ENCODE measurements at places on chromosomes 1 and 21.
A peak's percentile ranks its signal among the peaks of the same experiment; 100 is the strongest.

- no peak for DNase-seq
Observed at GRCh38 chr21:42547001-42547905, 33.6 kb downstream of the SLC37A1 start.

- DNase-seq, result no peak
Observed at GRCh38 chr1:201466492-201466891, 2.5 kb downstream of the PHLDA3 start.

DNA sequence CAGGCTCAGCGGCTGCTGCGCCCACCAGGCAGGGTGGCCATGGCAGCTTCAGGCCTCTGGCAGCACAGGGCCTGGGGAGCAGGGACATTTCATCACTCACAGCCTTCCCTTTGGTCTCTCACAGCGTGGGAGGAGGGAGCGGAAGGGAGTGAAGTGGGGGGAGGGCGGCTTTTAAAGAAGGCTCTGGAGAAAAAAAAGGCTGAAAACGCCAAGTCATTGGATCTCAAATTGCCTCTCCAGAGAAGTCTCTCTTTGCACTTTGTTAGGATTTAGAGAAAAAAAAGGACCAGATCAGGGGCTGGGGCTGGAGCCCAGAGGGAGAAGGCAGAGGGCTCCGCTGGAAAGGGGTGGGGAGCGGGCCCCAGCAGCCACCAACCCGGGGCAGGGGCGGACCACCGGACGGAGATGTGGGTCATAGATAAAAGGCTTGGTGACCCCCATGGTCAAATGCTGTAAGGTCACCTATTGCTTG is 209.9 kb downstream of the GRIK3 start:
- no peak for DNase-seq

DNA sequence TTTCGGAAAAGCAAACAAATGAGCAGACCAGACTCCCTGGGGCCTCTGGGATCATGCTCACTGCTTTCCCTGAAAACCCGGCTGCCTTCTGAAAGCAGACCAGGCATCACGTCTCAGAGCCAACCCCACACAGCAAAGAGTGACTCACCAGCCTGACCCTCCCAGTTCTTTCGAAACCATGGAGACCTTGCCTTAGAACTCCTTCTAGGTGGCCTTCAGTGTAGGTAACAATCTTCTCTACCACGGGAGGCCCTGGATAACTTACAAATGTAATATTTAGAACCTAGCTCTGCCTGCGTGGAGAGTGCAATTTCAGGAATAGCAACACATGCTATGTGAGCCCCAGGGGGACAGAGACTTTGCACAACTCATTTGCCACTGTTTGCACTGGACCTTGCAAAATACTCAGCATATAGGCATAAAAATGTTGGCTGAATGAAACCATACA is 105.2 kb downstream of the SUSD4 start:
- DNase-seq, result no peak

GRCh38 chr1:203169770-203170520 is 5.7 kb downstream of the MYBPH start:
- no peak for DNase-seq

DNA sequence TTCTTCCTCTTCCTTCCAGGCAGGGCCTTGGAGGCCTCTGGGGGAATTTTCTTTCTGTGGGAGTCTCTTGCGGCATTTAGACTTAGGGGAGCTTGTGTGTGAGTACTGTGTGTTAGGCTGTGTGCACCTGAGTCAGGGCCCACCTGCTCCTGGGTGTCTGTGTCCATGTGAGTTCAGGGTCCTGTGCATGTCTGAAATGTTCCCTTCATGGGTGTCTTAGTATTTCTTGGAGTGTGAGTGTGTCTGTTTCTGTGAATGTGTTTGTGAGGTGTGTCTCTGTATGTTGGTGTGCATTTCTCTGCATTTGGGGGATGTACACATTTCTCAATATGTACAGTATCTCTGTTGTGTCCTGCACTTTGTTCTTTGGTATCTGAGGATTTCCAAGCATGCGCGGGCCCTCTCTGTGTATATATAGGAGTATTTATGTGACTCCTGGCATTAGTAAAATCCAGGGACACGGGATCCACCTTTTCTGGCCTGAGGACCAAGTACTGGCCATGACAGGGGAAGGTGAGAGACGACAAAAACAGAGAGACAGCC is 2.4 kb downstream of the TFAP2E start:
- no peak for DNase-seq

DNA sequence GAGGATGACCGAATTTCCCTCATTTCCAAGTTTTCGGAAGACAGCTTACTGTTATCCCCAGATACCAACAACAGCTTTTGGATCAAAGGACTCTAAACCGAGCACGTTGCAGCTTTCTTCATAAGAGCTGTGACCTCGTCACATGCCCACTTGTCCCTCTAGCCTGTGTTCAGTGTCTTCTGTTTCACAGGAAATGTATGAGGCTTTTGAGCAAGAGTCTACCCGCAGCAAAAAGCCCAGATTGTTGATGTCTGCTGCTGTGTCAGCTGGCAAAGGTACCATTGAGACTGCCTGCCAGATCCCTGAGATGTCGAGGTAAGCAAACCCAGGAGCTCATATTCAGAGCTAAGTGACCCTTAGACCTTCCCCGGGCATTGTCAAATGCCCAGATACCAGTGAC is 24.1 kb downstream of the CHI3L2 start:
- no peak for DNase-seq

DNA sequence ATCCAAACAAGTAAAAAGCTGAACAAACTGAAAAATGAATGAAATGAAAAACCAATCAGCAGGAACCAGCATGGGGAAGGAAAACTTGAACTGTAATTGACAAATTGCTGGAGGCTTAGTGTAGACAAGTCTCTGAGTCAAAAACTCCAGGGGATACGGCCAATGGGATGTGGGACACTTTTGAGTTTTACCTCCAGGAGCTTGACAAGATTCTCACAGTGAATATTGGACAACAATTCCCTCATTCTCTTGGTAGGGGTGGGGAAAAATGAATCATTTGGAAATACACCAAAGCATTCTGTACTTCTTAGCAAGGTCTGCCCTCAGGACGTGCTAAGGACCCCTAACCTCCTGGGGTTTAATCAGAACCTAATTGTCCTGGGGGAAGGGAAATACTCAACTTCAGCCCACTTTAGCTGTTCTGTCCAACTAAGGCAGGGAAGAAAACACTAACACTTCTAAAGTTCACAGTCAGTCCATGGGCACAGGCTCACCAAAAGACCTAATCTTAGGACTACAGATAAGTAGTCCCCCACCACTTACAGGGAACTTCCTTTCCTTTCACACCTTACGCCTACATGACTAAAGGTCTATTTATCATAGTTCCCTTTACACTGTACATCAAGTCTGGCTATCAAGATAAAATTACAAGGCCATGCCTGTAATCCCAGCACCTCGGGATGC is 60.7 kb upstream of the CDC42BPA start:
- DNase-seq, result no peak

DNA sequence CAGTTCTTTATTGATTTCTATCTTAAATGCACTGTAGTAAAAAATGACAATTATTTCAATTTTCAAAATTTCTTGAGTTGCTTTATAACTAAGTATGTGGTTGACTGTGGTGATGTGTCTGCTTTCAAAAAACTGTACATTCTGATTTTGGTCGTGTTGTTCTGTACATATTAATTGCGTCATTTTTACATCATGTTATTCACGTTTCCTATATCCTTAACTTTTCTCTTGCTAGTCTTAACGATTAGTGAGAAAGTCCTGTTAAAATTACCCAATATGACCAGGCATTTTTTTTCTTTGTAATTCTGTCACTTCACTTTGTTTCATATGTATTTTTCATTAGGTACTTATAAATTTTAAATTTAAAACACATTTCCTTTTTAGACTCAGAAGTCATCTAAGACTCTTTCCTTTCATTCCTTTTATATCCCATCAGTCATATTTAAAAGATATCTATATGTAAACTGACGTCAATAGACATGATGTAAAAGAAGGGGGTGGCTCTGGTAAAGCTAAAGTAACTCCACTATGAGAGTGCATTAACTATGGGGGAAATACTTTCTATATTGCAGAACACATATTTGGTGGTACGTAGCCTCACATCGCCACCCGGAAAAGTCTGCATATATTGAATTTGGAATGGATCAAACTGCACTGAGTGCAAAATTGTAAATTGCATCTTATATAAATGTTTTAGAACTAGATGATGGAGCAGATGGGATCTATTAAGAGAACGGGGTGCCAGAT is 1.1 kb upstream of the COA6 start:
- DNase-seq, result no peak

DNA sequence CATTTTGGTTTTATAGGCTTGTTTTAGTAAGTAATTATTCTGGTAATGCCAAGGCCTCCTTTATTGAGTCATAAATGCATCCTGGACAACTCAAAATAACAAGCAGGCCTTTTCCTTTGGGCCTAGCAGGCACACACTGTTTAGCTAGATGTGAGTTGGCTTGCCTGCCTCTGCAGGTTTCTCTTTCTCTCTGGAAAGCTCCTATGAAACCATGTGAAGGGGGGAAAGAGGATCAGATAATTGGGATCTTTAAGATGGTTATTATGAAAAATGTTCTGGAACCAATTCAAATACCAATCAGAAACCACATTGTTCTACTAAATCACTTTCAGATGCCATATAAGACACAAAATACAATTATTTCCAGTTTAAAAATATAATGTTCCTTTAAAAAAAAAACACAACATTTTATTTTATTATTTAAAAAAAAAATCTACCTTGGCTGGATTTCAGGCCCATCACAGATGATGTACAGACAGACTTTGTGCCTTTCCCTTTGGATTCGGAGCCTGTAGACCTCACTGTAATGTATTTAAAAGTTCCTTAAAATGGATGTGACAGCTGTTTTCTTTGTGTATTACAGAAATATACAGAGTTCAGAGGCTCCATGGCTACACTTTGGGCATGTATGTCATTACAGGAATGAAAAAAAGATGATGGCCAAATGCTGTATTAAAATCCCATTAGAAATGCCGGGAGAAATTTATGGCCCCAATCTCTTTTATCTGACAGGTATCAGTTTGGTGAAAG is 80.2 kb downstream of the NTMT2 start:
- DNase-seq, result no peak

- peak; percentile 80 for DNase-seq
Observed at GRCh38 chr1:31434101-31434871, 21.3 kb downstream of the SERINC2 start.

GRCh38 chr1:115980156-115980555 is 3.8 kb downstream of the SLC22A15 start:
- DNase-seq, result no peak

GRCh38 chr1:198959032-198959431 is 320.2 kb downstream of the PTPRC start:
- DNase-seq, result no peak

DNA sequence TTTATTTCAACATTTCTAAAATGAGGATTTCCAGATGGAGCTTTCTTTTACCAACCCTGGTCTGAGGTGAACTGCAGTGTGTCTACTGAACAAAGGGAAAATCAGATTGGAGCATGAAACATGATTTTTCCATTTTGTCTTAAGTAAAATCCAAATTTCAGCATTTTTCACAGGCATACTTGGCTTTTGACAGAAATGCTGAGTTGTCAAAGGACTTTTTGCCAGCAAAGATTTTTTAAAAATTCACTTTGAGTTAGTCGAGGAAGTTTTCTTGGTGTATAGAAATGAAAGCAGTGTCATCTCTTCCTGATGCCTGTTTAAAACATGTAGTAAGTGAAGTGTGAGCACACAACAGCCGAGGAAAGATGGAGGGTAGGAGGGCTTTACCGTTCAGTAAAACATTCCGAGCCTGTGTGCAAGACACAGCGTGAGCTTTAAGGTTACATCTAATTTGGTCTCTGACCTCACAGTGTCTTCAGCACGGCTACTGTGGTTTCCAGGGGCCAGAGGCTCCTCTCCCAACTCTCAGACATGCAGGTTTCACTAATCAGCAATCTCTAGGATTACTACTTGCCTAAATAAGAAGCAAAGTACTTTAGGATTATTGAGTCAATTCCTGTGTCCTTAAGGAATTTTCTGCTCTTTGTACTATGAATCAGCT is 45.9 kb downstream of the SAMD13 start:
- no peak for DNase-seq

DNA sequence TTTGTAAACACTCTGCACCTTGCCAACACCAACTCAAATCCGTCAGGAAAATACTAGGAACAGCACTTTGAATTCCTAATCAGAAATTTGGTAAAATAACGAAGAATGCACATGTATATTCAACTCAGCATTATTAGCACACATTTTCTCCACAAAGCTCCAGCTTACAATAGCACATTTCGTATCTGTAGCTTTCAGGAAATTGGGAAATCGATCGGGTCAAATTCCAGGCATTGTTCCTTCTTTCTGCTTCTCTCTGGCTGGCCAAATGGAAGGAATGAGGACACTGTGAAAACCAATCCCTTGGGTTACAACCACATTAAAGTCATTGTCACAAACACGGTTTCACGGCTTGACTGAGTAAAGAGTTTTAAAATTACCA is 58.6 kb downstream of the NPHP4 start:
- no peak for DNase-seq

DNA sequence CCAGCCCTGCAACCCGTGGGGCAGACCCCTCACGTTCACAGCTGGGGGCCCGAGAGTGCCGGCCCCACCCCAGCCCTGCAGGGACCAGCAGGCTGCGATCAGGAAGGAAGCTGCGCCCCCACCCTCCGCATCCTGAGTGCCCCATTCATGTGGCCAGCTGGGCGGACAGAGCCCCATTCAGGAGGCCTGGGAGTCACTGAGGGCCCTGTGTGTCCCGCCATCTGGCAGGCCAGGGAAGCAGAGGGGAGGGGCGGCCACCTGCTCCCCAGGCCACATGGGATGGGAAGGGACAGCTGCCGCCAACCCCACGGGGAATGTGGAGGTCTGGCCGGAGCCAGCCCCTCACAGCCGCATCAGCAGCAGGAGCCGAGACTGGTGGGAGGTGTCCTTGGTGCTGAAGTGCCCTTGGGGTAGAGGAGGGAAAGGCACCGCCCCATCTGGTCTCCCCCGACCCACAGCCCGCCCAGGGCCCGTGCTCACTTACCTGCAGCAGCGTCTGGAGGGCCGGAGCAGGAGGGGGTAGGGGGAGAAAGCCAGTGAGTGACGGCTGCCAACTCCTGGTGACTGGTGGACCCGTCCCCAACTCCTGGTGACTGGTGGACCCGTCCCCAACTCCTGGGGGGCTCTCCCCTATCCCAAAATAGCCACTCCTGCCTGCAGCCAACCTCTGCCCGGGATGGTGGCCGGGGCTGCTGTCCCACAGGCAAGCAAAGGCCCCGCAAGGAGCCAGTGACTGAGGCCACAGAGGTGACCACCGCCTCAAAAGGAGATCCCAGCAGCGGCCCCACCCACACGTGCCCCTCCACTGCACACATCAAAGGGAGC is 8.7 kb downstream of the ACAP3 start:
- DNase-seq, result peak; percentile 47

DNA sequence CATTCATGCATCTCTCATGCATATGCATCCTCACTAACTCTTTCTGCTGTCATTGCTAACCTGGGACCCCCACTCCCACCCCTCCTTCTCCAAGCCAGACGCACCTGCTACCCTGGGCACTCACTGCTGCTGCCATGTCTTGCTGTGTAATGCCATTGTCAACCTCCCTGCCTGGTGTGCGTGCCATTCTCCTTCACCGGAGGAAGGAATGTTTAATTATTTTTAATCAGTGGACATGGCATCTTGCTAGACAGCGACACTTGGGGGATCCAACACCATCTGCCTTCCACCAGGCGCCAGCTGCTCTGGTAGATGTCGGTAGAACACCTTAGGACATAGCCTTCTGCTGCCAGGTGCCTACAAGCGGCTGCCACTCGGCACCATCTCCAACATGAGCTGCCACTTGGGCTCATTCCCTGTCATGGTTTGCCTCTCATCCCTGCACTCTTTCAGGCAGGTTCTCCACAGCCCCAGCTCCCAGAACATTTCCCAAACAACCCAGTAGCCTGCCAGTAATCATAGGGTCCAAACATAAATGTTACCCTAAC is 306.9 kb downstream of the TTLL7 start:
- no peak for DNase-seq

- DNase-seq, result no peak
Observed at GRCh38 chr1:34663031-34663430, 91.8 kb upstream of the GJB5 start.

All from NCI-H2171 (cell line).